Activated CD4-positive, alpha-beta T cell treated with anti-CD3 and anti-CD28 coated beads for 36 hours (primary cell): ENCODE measurements at places on chromosomes 6 and 20. TPM values are rescaled to one million over a fixed set of nuclear protein-coding genes. Genes with fewer than 3 reads are reported as not detected.

Gene SIRPB1
- total RNA-seq, result 2.1 TPM

Gene CDSN
- not detected for total RNA-seq

Gene TAGAP
- total RNA-seq, result 44.8 TPM

Gene NKX2-2
- total RNA-seq, result not detected

Gene HTR1E
- not detected for total RNA-seq

Gene FAM217A
- total RNA-seq, result not detected

Gene REV3L
- 20.9 TPM for total RNA-seq

Gene PTPRT
- total RNA-seq, result not detected

Gene VGLL2
- total RNA-seq, result not detected

Gene SOBP
- 0.49 TPM for total RNA-seq

Gene SLC16A10
- total RNA-seq, result 6.2 TPM

Gene TNF
- total RNA-seq, result 93.3 TPM

Gene NNAT
- 0.42 TPM for total RNA-seq

Gene ADGB
- total RNA-seq, result not detected

Gene PLAGL2
- 89.1 TPM for total RNA-seq

Gene HNF4A
- not detected for total RNA-seq
